NCI-H2171 treated with DMSO at 0.1 percent for 48 hours (cell line): ENCODE measurements at places on chromosomes 4 and X.

- no peak for DNase-seq
These were observed 40.1 kb upstream of the GAB1 start for GRCh38 chr4:143296397-143297067.

GRCh38 chrX:13933352-13933751 is 96.3 kb downstream of the GEMIN8 start:
- no peak for DNase-seq

DNA sequence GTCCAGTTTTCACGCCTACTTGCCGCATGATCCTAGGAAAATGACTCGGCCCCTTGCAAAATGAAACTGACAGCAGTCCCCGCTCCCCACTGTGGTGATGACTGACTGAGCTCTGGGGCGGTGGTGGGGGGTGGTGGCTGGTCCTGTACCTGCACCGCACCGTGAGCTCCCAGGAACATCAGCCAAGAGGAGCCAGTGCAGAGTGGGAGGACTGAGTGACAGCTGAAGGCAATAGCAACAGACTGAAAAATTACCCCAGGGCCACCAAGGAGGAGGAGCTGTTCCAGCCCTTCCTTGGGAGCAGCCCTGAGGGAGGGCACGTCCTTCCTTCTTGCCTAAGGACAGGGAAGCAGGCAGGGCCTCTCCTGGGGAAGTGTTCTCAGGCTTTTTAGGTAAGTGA is 2.4 kb upstream of the C4orf50 start:
- DNase-seq, result no peak

GRCh38 chrX:29617276-29617675 is 598.1 kb upstream of the MAGEB2 start:
- no peak for DNase-seq

- no peak for DNase-seq
These were observed 9.1 kb downstream of the USP51 start for GRCh38 chrX:55480390-55481062.

DNA sequence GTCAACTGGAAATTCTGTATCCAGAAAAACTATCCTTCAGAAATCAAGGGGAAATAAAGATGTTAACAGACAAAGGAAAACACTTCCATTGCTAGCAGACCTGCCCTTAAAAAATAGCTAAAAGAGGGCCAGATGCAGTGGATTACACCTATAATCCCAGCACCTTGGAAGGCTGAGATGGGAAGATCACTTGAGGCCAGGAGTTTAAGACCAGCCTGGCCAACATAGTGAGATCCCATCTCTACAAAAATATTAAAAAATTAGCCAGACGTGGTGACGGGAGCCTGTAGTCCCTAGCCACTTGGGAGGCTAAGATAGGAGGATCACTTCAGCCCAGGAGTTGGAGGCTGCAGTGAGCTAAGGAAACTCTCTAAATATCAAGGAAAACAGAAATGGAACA is 67.4 kb downstream of the CNOT6L start:
- DNase-seq, result no peak

- no peak for DNase-seq
These were observed 147.2 kb upstream of the SFRP2 start for GRCh38 chr4:153936121-153936520.

DNA sequence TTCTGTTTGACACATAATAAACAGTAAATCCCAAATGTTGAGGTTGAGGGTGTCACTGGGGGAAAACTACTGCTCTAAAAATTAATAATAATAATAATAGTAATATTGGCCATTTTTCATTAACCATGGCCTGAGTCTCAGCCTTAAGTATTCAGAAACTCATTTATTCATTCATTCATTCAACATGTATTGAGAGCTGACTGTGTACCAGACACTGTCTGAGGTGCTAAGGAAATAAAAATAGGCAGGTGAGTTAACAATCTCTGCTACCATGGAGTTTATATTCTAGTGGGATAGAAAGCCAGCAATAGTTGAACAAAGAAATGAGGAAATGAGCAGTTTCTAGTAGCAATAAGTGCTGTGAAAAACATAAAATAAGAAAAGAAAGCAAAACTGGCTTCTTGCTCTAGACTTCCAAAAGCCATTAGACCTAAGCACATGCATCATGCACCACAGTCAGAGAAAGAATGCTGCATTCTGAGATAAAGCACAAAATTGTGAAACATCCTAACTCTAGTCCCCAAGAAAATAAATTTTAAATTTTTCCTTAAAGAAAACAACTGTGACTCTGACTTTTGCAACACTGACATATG is 278.7 kb downstream of the RCHY1 start:
- DNase-seq, result no peak

- no peak for DNase-seq
These were observed 291.5 kb upstream of the BOD1L1 start for GRCh38 chr4:13918991-13919441.
